Activated T-helper 9 cell treated with anti-CD3 and anti-CD28 coated beads, Interleukin-2, amount 50 U/mL, for 16 hours (primary cell): ENCODE measurements at places on chromosomes 16 and 17.

- no peak for DNase-seq
These were observed 543 bp downstream of the TMUB2 start for GRCh38 chr17:44187131-44187899.

GRCh38 chr17:77863814-77864161 lies 94.7 kb upstream of the TNRC6C start:
- DNase-seq = no peak

- no peak for DNase-seq
These were observed 6.9 kb upstream of the BPTF start for GRCh38 chr17:67818110-67819002.

GRCh38 chr17:34386697-34387550 lies 23.9 kb upstream of the CCL1 start:
- no peak for DNase-seq

DNA sequence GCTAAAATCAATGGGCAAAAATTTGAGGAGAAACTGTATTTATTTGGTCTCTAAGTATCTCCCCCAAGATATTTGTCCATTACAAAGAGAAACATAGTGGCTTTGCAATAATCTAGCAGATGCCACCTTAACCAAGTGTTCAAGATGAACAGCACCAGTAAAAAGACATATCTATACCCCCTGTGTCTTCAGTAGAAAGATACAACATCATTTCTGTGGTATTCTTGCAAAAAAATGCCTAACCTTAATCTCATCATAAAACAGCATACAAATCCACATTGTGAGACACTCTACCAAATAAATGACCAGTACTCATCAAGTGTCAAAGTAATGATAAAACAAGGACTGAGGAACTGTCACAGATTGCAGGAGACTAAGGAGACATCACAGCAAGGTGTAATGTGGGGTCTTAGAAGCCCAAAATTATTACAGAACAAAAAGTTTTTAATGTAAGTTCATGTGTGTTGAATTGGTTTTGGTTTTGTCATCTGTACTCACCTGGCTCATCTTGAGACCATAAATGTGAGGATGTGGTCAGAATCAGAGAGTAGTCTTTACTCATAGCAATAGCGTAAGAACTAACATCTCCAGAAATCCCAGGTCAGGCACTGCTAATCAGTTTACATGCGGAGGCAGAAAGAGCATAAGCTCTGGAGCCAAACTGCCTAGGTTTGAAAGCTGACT lies 77.2 kb downstream of the AATF start:
- DNase-seq = no peak

- no peak for DNase-seq
These were observed 302.7 kb upstream of the PMFBP1 start for GRCh38 chr16:72474501-72475123.

DNA sequence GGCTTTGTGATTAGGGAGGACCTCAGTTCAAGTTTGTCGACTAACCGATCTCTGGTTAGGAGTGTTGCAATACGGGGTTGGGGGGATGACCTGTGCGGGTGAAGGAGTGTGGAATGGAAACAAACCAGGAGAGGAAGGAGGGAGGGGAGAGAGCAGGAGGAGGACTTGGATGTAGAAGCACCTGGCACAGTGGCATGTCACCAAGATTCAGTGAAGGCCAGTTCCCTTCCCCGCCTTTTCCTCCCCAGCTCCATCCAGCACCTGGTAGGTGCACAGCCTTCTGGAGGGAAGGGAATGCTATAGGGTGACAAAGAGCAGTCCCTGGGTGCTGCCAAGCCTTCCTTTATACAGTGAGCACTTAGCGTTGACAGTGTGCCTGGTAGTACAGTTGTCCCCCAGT lies 107.4 kb upstream of the CRHR1 start:
- DNase-seq = no peak

GRCh38 chr17:20010936-20011335 lies 1.8 kb downstream of the SPECC1 start:
- DNase-seq = no peak

DNA sequence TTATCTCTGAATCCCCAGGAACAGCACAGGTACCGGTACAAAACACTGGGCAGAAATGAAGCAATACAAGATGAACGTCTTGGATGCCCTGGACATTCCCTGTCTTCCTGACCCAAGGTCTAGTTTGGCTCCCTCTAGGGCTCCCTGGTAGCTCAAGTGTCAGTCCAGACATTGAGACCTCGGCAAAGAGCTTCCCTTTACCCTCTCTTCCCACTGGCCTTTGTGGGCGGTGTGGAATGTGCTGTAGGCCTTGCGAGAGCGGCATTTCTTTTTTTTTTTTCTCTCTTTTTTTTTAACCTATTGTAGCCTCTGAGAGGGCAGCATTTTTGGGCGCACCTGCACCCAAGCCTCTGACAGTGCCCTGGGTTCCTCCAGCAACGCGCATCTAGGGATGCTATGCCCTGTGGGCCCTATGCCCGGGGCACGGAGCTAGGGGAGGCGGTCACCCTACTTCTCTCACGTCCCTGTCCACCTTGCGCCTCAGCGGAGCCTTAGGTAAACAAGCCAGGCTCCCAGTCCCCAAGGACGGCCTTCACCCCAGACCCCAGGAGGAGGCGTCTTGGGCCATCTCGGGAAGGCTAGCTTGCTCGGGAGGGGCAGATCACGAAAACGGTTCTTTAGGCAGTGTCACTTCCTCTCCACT lies 1.2 kb upstream of the NFATC3 start:
- no peak for DNase-seq

DNA sequence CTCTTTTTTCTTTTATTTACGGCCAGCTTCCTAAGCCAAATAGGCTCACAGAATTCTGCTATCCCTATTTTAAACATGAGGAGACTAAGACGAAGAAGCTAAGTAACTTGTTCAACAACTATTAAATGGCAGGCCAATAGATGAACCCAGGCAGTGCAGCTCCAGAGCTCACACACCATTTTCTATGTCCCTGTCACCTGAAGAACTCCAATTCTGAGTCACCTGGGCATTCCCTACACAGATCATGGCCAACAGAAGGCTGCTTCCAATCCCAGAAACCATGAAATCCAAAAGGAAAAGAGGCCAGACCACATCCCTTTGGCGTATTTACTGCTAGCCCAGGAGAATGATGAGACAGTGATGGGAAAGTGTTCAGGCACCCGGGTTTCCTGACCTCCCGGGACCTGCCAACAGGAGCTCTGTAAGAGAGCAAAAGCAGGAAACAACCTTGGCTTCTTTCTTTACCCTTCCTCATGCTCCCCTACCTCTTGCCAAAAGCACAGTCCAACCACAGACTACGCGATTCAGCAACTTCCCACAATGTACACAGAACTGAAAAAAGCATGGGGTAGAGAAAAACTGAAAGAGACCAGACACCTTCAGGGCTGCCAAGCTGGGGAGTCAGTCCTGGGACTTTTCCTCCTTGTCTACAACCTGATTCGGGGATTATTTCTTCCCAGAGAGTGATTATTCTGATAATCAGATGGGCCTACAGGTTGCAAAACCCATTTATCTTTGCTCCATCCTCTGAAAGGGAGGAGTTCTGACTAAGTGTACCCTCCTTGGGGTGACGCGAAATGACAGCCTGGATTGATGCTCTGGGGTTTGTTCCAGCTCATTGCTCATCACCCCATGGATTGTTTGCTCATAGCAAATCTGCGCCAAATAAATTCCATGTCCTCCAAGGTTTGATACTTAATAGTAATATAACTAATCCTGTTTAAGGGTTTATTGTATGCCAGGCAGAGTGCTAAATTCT lies 47.8 kb upstream of the HAS3 start:
- DNase-seq = no peak

- DNase-seq = no peak
These were observed 66.4 kb downstream of the NDEL1 start for GRCh38 chr17:8502126-8502525.

- no peak for DNase-seq
These were observed 115.3 kb upstream of the SOX9 start for GRCh38 chr17:72005332-72006163.

- DNase-seq = no peak
These were observed 25.3 kb downstream of the RPTOR start for GRCh38 chr17:80569924-80570323.

- no peak for DNase-seq
These were observed 13.3 kb downstream of the LRRC75A start for GRCh38 chr17:16478649-16479048.

- no peak for DNase-seq
These were observed 6.6 kb upstream of the SLC12A3 start for GRCh38 chr16:56858374-56858773.

- DNase-seq = no peak
These were observed 936 bp upstream of the RASL10B start for GRCh38 chr17:35730400-35731005.

GRCh38 chr16:49181791-49182518 lies 99.7 kb downstream of the CBLN1 start:
- DNase-seq = no peak

- no peak for DNase-seq
These were observed 26.7 kb downstream of the FA2H start for GRCh38 chr16:74747716-74748615.

DNA sequence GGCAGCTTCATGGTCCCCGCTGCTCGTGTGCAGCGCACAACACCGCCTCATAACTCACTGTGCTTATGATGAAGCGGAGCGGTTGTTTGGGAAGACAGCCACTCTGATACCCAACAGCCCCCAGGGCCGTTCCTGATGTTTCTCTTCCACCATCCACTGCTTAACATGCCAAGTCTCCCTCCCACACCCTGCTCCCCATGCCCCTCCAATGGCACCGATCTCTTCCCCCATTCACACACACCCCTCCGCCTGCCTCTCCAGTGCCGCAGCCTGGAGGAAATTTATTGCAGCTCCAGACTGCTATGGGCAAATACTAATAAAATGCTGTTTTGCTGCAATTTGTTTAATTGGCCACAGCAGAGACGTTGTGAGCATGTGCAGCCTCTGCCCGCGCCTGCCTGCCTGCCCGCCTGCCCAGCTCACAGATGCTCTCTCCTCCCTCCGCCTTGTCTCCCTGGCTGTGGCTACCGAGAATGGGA lies 80.3 kb upstream of the LHX1 start:
- DNase-seq = no peak

DNA sequence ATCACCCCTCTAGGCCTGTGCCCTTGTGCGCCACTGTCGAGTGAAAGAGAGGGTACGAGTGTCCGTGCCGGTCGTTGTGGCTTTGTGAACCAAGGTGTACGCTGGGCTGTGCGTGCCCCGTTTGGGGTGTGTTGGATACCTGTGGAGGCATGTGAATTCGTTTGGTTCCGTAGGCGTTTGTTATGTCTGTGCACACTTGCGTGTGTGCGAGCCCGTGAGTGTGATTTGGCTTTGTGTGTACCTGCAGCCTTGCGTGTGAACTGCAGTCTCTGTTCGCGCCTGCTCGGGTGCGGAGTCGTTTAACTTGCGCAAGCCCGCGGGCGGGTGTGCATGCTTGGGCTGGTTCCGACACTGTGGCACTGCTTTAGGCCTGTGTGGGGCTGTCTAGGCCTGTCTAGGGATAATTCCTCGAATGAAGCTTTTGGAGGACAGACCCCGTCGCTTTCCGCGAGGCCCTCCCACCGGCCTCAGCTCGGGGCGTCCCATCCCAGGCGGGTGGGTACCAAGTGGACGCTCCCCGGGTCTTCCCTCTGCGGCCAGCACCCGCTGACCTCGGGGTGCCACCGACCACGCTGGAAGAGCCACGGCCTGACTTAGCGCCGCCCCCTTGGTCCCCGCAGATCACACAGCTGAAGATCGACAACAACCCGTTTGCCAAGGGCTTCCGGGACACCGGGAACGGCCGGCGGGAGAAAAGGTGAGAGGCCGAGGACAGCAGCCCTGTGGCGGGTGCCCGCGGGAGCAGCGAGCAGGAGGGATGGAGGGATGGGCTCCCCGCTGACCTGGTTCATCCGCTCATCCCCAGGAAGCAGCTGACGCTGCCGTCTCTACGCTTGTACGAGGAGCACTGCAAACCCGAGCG lies 4.4 kb downstream of the TBX2 start:
- DNase-seq = no peak

DNA sequence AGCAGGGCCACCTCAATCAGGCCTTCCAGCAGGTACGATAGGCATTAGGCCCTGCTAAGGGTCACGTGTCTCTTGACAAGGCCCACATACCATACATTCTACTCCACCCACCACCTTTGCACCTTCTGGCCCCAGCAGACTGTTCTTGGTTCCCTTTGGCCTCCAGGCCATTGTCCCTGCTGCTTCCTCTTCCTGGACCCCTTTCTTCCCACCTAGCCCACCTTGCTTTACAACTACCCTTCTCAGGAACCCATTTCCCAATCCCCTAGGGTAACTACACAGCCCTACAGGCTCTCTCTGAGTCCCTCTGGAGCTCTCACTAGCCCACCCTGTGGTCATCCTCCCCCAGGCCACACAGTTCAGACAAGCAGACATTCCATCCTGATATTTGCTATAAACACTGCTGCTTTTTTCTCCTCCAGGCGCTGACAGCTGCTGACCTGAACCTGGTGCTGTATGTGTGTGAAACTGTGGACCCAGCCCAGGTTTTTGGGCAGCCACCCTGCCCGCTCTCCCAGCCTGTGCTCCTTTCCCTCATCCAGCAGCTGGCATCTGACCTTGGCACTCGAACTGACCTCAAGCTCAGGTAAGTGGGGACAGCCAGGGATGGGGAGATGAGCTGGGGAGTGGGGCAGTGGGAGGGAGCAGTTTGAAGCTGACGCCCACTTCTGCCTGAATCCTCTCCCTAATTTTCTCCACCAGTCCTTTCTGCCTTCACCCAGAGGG lies 1.4 kb upstream of the NRN1L start:
- no peak for DNase-seq

DNA sequence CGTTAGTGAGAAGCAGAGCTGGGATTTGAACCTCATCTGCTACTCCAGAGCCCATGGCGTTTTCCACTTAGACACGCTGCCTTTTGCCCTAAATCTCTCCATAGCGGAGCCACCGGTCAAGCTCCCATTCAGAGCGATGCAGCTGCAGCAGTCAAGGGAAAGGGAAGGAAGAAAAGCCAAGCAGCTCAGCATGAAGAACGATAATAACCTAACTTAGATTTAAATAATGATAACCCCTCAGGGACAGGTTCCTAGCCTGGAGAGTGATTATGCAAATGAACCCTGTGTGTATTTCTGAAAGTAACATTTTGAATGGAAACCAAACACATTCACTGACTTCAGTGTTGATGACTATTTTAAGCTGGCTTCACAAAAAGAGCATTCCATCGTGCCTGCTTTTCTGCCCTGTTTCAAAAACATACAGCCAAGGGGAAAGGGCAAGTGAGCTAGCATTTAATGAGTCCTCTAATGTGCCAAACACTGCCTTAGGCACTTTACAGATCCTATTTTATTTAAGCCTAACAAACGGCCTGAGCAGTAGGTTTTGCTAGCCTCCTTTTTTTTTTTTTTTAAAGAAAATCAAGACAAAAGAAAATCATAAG lies 798.3 kb downstream of the CDH8 start:
- no peak for DNase-seq

- no peak for DNase-seq
These were observed 47.8 kb upstream of the SCNN1B start for GRCh38 chr16:23254338-23254737.

GRCh38 chr17:78741644-78742284 lies 40.3 kb downstream of the CYTH1 start:
- no peak for DNase-seq

- no peak for DNase-seq
These were observed 20.1 kb downstream of the CCDC102A start for GRCh38 chr16:57516176-57516725.

GRCh38 chr17:32780721-32781120 lies 96.2 kb downstream of the MYO1D start:
- DNase-seq = no peak

GRCh38 chr16:88539652-88540345 lies 30.4 kb upstream of the ZC3H18 start:
- DNase-seq = no peak
